Foreskin fibroblast (primary cell): ENCODE measurements at places on chromosomes 7 and 10.
A peak's percentile ranks its signal among the peaks of the same experiment; 100 is the strongest.

DNA sequence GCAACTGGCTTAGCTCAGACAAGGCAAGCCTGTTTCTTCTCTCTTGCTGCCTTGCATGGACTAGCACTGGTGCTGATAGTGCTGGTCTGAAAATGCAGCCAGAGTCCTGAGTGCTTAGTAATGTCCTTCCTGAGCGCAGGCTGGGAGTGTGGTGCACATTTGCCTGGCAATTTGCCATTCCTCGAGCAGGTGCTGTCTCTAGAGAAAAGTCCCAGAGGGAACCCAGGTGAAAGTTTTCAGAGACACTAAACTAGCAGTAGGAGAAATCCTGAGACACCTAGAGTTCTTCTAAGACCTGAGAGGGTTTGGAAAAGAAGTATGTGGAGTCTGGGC lies 1.9 kb downstream of the SFTPD start:
- no peak for DNase-seq

GRCh38 chr7:139131601-139132041 lies 22.1 kb upstream of the ZC3HAV1 start:
- no peak for DNase-seq

DNA sequence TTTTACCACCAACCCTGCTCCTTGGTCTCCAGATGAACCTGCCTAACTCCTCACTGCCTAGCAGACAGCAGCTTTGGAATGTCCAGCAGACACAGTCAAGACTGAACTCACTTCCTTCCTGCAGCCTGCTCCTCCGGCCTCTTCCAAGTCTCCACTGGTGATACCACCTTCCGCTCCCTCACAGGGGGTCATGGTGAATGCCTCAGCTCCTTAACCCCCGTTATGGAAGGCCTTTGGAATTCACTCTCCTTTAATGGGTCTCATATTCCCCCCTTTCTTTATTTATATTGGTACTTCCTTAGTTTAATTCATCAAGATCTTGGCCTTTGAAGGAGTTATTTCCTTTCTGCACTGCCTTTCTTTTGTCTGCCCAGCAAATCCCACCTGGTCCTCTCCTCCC lies 44.9 kb upstream of the ZNF32 start:
- DNase-seq, result no peak

- DNase-seq, result no peak
These were observed 110.8 kb upstream of the FGFR2 start for GRCh38 chr10:121708728-121709674.

- no peak for DNase-seq
These were observed 612 bp downstream of the HILPDA start for GRCh38 chr7:128456255-128456725.

- DNase-seq, result no peak
These were observed 1.2 kb downstream of the BRI3 start for GRCh38 chr7:98282703-98283102.

DNA sequence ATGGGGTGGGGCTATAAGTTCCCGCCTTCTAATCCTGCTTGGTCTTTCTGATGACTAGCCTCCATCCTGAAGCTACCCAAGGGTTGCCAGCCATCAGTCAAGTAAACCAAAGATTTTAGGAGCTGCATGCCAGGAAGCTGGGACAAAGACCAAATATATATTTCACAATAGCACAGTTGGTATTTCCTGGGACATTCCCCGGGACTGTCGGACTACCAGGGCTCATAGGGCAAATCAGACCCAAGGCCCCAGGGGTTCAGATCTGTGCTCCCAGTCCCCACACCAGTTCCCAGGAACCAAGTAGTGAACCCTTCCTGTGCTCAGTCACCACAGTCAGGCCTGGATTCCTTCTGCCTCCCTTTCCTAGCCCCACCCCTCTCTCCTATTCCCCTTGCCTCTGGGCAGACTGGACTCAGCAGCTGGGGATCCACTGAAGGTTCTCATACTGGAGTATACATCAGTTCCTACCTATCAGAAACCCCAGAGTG lies 5.7 kb upstream of the CXCL12 start:
- no peak for DNase-seq

- no peak for DNase-seq
These were observed 4.0 kb downstream of the CRCP start for GRCh38 chr7:66118603-66119002.

- peak; percentile 38 for DNase-seq
These were observed 116.3 kb upstream of the RET start for GRCh38 chr10:42960491-42960990.

DNA sequence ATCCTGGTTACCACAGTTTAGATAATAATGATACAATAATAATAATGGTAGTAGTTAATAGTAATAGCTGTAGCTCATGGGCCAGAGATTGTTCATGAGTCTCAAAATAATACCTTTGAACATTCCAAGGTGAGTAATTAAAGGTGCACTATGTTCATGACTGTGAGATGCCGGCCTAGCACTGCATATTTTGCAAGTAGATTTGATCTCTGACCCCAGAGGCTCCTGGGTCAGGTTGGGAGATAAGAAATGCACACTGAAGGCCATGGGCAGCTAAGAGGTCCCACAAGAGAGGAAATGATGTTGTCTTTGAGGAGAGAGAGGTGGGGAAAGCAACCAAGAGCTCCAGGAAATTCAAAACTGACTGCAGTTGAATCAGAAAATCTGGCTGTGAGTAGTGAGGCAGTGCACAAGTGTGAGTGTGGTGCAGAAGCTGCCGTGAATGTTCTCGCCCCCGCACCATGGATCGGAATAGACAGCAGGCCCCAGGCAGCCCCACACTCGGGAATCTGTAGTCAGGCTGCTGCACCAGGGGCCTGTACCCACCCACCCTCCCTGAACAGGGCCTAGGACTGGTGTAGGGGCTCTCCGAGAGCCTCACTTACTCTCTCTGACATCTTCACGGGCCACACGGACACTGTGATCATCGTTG lies 11.9 kb downstream of the CPXM2 start:
- no peak for DNase-seq

DNA sequence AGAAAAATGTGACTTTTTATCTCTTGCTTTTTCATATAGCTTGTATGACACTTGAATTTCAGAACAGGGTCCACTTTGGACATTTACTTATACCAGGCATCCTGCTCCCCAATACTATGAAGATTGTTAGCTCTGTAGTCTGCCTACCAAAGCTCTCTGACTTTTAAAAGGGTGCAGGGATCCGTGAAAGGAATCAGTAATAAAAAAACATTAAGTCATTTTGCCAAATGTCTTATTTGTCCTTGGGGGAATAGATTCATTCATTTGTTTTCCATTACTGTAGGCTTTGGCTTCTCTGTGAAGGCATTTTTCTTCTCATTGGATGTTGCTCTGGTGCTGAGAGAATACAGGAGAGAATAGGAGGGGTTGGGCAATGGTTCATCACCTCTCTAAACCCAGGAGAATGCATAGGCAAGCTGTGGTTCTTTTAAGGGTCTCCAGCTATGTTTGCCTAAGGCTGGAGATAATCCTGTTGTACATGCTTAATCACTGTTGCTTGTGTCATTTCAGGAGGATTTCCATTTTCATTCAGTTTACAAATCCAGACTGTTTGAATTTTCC lies 103.5 kb downstream of the SRI start:
- no peak for DNase-seq

DNA sequence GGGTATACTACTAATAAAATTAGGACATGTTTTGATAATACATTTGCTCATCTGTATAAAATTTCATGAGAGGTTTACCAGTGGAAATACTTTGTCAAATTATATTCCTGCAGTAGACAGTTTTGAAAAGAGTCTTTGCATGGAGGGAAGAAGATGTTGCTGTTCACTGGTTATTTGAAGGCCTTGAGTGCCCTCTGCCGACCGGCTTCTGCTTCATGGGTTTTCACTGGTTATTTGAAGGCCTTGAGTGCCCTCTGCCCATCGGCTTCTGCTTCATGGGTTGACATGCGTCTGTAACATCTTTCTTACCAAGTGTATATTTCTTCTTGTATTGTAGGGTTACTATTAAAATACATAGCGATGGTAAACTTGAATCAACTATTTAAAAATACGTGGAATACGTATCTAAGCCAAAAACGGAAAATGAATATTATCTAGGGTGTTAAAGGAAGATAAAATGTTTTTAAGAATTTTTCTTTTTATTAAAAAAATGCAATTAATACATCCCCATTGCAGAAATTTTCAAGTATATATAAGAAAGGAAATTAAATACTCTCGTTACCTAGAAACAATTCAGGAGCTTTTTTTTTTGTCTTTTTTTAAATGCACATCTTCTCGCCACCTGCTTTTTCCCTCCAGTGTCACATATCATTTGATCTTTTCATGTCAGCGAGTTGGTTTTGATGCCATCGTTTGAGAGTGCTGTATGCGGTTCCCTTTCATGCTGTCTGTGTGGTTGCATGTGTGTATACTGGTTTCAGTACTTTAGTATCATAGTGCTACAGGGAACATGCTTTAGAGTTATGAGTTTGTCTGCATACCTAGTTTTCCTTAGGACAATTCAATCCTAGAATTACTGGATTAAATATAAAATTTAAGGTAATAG lies 73.4 kb downstream of the SHH start:
- DNase-seq, result peak; percentile 68

- DNase-seq, result peak; percentile 91
These were observed 74.2 kb upstream of the PLXNA4 start for GRCh38 chr7:132650498-132650897.

DNA sequence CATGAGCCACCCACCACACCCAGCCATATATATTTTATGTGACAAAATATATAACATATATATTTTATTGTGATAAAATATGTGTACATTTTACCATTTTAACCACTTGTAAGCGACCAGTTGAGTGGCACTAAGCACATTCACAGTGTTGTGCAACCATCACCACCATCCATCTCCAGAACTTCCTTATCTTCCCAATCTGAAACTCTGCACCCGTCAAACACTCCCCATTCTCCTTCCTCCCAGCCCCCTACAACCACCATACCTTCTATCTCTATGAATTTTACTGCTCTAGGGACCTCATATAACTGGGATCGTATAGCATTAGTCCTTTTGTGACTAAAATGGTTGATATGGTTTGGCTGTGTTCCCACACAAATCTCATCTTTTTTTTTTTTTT lies 20.8 kb upstream of the CYTH3 start:
- no peak for DNase-seq

- no peak for DNase-seq
These were observed 71.7 kb downstream of the MYL10 start for GRCh38 chr7:101557421-101557820.

DNA sequence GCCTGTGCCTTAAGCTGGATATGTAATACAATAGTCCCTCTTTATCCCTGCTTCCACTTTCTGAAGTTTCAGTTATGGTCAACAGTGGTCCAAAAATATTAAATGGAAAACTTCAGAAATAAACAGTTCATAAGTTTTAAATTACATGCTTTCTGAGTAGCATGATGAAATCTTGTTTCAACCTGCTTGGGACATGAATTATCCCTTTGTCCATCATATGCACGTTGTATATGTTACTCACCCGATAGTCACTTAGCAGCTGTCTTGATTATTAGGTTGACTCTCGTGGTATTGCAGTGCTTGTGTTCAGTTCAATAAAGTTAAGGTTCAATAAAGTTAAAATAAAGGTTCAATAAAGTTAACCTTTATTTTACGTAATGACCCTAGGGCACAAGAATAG lies 25.5 kb downstream of the C1GALT1 start:
- DNase-seq, result no peak

DNA sequence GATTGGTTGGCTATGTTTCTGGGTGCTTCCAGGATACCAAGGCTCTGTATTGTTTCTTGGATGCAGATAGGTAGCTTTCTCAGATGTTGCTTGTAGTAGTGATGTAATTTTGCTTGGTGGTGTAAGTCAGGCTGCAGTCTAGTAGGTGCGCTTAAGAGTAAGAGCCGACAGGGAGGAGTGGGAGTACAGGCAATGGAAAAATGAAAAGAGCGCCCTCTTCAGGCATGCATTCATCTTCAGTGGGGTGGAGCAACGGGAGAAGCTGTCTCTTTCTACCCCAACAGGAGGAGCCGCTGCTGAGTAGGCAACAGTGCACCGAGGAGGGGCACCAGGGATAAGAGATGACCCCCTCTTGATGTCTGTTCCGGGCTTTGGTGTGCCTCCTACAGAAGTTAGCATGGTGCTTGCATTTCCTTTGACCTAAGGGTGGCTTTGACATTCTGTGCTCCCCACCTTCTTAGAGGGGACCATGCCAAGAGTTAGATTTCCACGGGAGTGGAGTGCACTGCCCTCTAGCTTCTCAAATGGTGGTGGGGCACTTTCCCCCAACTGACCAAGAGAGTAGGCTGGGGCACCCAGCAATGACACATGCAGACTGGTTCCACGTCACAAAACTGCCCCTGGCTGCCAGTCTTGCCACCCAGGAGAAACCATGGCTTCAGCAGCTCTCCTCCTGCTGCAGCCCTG lies 56.1 kb downstream of the ZNF783 start:
- no peak for DNase-seq
